LHCN-M2 (cell line): ENCODE measurements at places on chromosomes 6 and 20. TPM values are rescaled to one million over a fixed set of nuclear protein-coding genes. Genes with fewer than 3 reads are reported as not detected.

Gene SGK2
- total RNA-seq = not detected in 2 replicates

Gene CTCFL
- not detected in 2 replicates for total RNA-seq

Gene PBOV1
- total RNA-seq = not detected in 2 replicates

Gene CDH22
- total RNA-seq = 0.11 TPM in 1 of 2 replicates, not detected in the other

Gene PAX1
- total RNA-seq = not detected in 2 replicates

Gene SNPH
- 14.0 and 15.8 TPM in 2 replicates for total RNA-seq

Gene C20orf204
- total RNA-seq = 0.17 and 0.19 TPM in 2 replicates

Gene NKAPL
- total RNA-seq = not detected in 2 replicates

Gene COL19A1
- 0.26 and 0.40 TPM in 2 replicates for total RNA-seq

Gene MTCH1
- total RNA-seq = 224 and 234 TPM in 2 replicates

GRCh38 chr20:48556956-48557355, 270.8 kb downstream of the PREX1 start:
- no peak for DNase-seq

DNA sequence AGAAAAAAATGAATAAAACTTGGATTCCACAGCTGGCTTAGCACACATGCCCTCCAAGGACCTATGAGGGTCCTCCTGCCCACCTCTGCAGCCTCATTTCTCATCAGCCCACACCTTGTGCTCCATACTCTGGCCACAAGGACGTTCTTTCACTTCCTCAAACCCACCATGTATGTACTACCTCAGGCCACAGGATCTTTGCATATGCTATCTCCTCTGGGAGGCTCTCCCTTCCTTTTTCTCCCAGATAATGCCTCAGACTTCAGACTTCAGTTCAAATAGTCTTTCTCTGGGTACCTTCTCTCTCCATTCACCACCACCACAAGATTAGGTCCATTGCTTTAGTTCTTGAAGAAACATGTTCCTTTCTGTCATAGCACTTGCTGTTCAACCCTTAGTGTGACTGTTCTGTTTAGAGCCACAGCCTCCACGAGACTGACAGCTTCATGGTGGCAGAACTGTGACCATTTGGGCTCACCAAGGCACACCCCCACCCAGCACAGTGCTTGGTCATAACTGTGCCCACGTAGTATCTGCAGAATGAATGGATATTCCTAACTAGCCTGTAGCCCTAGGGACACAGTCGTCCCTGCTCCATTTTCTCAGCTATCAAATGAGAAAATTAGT, 146.7 kb upstream of the LRFN2 start:
- DNase-seq = no peak

DNA sequence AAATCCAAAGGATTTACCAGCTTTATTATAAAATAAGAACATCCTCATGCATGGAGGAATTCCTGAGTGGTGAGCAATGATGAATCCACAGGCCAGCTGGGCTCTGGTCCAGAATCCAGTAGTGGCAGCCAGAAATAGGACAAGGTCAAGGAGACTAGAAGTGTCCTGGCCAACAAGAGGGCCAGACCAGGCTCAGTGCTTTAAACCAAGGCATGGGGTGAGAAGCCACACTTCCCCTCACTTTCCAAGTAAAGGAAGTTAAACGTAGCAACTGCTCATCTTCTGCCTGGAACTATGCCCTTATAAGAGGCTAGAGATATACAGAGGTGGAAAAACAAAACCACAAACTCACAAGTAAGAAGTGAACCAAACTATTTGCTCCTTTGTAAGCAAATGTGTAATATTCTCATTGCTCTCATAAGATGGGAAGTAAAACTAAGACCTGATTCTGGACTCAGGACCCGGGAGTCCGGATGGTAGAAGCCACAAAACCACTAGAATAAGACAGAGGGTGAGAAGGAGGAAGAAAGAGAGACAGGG, 253.2 kb downstream of the UST start:
- DNase-seq = peak; percentile 91

- DNase-seq = no peak
Measured at GRCh38 chr6:150517175-150517574, 82.5 kb upstream of the PLEKHG1 start.

DNA sequence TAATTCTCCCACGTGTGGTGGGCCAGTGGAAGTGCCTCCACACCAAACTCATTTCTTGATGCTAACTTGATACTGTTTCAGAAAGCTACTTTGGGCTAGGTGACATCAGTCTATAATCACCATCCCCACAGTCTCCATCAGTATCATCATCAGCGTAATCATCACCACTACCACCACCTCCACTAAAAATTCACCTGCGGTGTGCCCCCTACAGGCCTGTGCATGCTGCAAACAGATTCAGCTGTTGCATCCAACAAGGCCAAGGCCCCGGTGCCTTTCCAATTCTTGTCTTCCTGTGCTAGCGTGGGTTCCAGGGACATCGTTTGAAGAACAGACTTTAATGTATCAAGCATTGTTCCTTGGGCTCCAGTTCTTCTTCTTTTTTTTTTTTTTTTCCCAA, 201.3 kb upstream of the EXOC2 start:
- DNase-seq = no peak

DNA sequence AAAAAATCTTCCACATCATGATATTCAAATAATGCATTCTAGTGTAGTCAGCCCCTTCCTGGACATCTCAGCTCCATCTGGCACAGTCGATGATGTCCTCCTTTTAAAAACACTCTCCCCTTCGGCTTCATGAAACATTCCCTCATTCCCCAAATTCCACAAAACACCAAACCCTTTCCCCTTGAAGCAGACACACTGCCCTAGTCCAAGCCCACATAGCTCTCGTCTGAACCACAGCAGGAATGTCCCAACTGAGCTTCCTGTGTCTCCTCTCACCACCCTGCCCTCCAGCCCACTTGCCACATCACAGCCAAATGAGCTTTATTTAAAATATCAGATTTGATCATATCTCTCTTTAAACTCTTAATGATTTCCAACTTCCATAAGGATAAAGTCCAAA, 106.4 kb upstream of the CARMIL1 start:
- peak; percentile 94 for DNase-seq

GRCh38 chr20:44736170-44737021, 9.3 kb upstream of the KCNK15 start:
- DNase-seq = peak; percentile 65

DNA sequence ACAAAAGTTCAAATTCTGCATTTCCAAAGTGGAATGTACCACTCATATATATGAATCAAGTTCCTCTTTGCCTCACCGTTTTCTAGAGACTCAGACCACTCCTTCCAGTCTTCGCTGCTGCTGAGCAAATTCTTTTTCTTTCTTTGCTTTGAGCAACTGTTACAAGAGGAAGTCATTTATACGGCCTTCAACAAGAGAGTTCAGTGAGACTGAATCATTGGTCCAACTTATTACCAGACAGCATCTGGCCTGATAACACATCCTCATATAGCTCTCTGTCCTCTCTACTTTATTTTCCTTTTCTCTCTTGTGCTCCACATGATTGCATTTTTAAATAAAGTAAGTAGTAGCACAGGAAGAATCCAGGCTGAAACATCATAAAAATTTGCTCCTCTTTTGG, 652.7 kb downstream of the PHF3 start:
- no peak for DNase-seq

DNA sequence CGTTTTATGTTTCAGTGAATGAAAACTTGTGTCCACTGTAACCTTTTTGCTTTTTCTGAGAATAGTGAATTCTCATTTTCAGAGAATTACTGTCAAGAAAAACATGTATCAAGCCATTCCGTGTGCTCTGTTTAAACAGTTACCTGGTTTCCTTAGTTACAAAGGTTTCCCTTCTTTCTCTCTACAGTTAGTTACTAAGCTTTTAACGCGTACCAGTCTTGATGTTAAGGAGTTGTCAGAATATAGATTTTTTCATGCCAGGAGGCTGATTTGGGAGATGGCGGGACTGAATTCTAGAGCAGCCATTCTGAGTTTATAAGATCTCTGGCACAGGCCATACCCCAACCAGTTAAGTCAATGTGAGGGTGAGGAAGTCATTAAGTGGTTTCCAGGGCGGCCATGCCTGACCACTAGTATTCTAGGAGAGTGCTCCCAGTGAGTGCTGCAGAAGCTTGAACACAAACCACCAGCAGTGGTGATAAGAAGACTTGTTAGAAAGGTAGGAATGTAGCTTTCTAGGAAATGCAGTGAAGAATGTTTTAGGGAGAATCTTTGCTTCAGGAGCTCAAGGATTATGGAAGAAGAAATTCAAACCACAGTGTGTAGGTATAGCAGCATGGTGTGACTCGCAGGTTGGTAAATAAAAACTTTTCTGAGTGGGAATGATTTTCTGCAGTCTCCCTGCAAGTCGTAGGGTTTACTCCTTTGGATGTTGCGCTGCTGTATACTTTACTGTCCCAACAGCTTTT, 112.9 kb downstream of the JARID2 start:
- DNase-seq = no peak

- peak; percentile 10 for DNase-seq
Measured at GRCh38 chr6:9360881-9361280, 925.5 kb upstream of the SLC35B3 start.

DNA sequence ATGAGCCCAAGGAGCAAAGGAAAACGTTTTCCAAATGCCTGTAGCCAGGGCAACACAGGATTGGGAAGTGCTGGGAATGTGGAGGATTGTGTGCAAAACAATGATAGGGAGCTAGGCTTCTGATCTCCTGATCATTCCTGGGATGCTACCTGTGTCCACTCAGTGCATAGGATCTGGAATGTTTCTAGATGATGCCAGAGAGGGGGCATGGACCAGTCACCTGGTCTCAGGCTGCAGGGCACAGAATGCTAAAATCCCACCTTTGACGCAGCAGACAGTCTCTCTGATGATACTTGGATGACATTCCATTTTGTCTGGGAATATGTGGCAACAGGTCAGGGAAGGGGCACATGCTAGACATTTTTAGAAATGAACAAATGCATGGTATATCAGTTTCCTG, 128.9 kb downstream of the CLIC5 start:
- no peak for DNase-seq

DNA sequence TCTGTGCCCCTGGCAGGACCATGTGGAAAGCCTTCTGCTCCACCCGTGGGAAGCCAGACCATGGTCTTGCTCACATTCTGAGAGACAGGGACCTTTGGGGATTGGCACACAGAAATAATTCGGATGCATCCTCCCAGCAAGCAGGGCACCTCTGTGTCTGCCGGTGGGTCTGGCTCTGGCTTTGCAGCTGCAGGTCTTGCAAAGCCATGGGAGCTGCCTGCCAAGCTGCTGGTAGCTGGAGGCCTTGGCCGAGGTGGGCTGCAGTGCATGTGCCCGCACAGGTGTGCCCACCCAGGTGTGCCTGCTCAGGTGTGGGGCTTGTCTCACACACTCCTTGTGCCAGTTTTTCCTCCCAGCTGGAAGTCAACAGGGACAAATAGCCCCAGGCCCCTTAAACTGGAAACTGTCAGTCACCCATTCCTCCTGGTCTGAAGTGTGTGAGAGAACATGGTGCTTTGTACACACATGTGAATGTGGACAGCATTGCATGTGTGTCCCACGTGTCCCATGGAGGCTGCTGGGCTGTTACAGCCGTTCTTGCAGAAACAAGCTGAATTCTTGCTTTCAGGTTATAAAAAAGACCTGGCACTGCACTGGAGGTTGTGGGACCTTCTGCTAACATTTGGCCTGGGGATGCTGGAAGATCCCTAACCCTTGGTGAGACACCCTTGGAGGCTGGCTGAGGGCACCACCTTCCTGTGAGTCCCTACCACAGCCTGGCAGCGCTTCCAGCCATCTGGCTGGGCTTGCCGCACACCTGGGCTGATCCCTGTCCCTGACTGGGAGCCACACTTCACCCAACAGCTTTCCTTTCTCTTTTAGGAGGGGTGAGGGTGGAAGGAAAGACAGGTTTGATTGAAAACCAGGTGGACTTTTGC, 54.9 kb upstream of the SMOC2 start:
- no peak for DNase-seq

- DNase-seq = no peak
Measured at GRCh38 chr6:6509284-6509683, 79.2 kb upstream of the LY86 start.

GRCh38 chr6:34027445-34027936, 118.4 kb downstream of the GRM4 start:
- peak; percentile 30 for DNase-seq

GRCh38 chr20:63167026-63167917, 48.7 kb downstream of the YTHDF1 start:
- no peak for DNase-seq

- peak; percentile 42 for DNase-seq
Measured at GRCh38 chr6:114096561-114097172, 125.7 kb upstream of the HDAC2 start.

DNA sequence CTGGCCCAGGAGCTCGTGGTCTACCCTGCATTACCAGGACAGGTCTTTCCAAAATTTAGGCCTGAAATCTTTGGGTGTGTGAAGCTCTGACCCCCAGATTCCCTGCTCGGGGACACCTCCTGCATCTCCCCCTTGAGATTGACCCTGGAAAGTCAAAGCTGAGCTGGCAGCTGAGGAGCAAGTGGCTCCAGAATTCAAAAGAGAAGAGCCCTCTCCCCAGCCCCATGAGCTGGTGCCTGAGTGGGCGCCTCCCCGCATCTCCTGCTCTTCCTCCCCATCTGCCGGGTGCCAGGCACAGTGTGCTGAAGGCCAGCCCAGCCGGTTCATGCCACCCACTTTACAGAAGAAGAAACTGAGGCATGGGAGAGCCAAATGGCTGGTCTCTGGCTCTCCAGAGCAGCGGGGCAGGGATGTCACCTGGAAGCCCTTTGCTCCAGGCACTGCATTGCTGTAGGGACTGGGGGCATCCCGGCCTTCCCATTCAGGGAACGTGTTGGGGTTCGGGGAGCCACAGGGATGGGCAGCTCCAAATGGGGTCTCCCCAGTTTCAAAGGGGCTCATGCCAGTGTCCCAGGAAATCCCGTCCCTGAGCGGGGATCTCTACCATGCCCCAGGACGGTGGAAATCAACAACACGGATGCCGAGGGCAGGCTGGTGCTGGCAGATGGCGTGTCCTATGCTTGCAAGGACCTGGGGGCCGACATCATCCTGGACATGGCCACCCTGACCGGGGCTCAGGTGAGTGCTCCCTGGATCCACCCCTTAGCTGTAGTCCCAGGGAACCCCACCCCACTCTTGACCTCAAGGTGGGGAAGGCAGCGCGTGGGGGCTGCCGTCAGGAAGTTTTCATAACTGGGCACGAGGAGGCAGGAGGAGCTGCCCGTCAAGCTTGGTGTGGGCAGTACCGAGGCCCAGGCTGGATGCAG, 20.5 kb downstream of the NPEPL1 start:
- DNase-seq = no peak

- DNase-seq = no peak
Measured at GRCh38 chr6:136831873-136832562, 9.6 kb downstream of the PEX7 start.

GRCh38 chr6:26173836-26174145, 86.6 kb downstream of the HFE start:
- DNase-seq = no peak
